ENCODE measurements at places on chromosomes 11 and 22. TPM values are rescaled to one million over a fixed set of nuclear protein-coding genes. Genes with fewer than 3 reads are reported as not detected.

DNA sequence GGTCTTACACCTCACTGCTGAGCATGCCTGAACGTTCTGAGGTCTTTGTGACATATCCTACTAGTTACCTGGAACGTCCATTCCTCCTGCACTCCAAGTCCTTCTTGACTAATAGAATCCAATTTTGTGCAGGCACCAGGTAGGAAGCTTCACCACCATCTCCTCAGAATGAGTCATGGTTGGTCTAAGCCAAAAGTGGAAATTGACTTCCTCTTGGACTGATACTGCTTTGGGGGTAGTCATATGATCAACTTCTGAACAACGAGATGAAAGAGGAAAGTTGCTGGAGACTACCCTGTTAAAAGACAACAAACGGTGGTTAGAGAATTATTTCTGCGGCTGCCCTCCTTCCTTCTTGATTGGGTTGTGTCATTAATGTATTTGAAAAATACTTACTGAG is 374.2 kb upstream of the LARGE1 start:
- DNase-seq = no peak

GRCh38 chr22:49106096-49106841 is 721.4 kb downstream of the BRD1 start:
- no peak for DNase-seq

DNA sequence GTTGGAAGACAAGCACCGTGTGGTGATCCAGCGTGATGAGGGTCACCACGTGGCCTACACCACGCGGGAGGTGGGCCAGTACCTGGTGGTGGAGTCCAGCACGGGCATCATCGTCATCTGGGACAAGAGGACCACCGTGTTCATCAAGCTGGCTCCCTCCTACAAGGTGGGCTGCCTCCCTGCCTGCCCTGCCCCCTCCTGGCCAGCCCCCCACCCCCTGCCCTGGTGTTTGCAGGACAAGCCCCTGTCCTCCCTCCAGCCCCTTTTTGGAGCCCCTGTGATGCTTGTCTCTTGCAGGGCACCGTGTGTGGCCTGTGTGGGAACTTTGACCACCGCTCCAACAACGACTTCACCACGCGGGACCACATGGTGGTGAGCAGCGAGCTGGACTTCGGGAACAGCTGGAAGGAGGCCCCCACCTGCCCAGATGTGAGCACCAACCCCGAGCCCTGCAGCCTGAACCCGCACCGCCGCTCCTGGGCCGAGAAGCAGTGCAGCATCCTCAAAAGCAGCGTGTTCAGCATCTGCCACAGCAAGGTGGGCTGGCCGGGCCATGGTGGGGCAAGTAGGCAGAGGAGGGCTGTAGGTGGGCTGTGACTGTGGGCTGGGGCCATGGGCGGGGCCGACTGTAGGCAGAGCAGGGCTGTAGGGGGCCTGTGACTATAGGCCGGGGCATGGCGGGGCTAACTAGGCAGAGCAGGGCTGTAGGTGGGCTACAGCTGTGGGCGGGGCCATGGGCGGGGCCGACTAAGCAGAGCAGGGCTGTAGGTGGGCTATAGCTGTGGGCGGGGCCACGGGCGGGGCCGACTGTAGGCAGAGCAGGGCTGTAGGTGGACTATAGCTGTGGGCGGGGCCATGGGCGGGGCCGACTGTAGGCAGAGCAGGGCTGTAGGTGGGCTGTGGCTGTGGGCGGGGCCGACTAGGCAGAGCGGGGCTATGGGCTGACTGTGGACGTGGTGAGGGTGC is 13.6 kb downstream of the MUC2 start:
- no peak for DNase-seq

- DNase-seq = no peak
Observed at GRCh38 chr11:10528121-10528520, 12.9 kb downstream of the RNF141 start.

- DNase-seq = no peak
Observed at GRCh38 chr11:75734491-75735180, 17.0 kb downstream of the MOGAT2 start.

FIBIN gene
- total RNA-seq = not detected

DNA sequence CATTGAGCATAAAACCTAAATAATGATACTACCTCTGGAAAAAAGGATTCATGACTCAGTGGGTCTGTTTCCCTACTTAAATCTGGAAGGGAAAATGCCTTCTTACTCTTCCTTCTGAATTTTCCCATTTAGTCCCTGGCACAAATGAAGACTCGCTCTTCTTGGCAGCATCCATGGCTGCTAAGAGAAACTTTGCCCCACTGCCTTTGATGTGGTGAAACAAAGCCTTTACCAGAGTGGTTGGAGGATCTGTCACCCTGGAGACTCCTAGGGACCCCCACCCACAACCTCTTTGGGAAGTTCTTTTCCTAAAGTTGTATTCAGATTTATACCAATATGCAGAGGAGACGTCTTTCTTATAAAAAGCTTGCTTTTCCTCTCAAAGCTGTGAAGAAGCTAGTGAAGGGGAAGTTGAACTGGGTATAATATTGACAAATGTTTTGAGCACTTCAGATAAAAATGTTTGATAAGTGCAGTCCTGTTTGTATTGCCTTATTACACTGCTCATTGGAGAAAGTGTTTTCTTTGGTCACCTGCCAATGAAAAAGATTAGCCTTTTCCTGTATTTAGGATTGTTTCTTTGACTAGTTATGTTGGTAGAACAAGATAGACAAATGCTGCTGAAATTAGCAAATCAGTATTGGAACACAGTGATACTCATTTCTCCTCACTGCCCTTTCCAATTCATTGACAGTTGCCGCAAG is 77.3 kb downstream of the ARFGAP2 start:
- no peak for DNase-seq

P2RY6 gene
- 0.66 TPM for total RNA-seq

DNA sequence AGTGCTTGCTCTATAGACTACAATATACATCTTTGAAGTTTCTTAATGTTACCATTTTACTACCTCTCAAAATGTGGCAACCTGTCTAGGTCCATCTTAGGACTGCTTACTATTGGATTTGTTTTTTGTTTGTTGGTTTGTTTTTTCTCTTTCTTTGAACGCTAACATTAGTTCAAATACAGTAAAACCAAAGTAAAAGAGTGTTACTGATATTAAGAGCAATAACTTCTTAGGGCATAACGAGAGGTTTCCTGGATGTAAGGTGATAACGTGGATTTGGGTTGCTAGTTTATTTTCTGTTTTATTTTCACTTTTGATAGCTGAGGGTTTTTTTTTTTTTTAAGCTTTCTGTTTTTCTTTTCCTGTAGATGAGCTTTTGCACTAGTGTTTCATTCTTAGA is 43.6 kb downstream of the TMEM135 start:
- DNase-seq = peak; percentile 34

GRCh38 chr22:47398921-47399790 is 636.7 kb downstream of the TBC1D22A start:
- DNase-seq = no peak

GRCh38 chr22:24370401-24370800 is 57.0 kb upstream of the ADORA2A start:
- no peak for DNase-seq

DNA sequence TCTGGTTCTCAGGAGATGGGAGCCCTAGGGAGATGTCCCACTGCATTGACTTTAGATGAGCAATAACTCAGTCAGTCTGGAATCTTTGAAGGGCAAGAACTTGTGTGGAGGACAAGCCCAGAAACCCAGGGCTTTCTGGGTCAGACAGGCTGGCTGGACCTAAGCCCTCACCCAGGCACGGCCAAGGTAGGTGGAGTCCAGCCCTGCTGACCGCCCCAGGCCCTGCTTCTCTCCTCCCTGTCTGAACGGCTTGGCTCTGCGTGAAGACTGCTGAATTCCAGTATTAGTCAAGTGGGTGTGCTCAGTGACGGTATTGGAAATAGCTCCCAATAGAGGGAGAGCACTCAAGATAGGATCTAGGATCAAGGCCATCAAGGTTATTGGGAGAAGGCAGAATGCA is 6.1 kb downstream of the CXCR5 start:
- DNase-seq = no peak

SPDYC gene
- not detected for total RNA-seq

- no peak for DNase-seq
Observed at GRCh38 chr11:126823274-126823673, 177.3 kb downstream of the KIRREL3 start.

UBQLN3 gene
- not detected for total RNA-seq

DNA sequence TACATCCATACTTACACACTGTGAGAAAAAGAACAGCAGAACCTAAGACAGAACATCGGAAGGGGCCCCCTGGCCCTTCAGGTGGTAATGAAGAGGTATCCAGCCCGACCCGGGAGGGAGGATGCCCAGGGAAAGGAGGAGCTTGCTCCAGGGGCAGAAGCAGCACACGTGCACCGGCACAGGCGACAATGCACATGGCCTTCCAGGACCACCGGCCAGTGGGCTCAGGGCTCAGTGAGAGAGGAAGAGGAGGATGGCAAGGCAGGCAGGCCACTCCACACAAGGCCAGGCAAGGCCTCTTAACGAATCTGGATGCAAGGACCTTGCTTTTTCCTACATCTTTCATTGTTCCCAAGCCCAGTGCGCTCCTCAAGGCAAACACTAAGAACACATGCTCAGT is 52.6 kb downstream of the MICAL3 start:
- no peak for DNase-seq

- no peak for DNase-seq
Observed at GRCh38 chr11:119608201-119608600, 120.8 kb downstream of the NECTIN1 start.

DNA sequence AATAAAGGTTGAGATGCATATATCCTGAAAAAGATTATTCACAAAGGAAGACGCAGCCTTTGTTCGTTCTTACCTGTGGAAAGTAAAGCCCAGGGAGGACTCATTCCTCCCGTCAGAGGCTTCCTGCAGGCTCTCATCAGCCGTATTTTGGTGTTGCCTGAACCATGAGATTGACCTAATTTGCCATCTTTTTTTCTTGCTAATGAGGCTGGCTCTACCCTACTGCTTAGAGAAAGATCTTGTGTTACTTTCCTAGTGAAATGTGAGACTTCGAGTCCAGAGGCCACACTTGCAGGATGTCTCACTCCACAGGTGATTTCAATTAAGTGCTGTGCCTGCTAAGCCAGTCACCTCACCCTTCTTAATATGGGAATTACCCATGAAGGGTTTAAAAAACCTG is 269.9 kb downstream of the NTM start:
- no peak for DNase-seq

GRCh38 chr22:23705358-23705757 is 14.5 kb downstream of the RGL4 start:
- no peak for DNase-seq

GRCh38 chr11:71246559-71246958 is 5.8 kb downstream of the SHANK2 start:
- no peak for DNase-seq

ZBED5 gene
- 42.8 TPM for total RNA-seq

DNA sequence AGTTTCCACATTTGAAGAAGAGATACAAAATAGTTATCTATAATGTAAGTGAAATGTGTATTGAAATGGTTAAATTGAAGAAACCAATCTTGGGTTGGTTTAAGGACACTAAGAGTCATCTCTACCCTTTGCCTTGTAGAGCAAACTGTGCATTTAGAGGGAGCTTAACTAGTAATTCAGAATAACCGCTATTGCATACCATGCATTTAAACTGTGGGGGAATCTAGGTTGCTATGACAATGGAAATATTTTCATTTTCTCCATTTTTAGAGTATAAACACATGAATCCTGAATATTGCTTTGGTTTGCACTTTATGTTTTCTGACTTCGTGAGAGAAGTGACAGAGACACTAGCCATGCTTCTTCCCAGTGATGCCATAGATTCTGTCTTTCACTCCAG is 39.7 kb downstream of the FAT3 start:
- DNase-seq = no peak

DNA sequence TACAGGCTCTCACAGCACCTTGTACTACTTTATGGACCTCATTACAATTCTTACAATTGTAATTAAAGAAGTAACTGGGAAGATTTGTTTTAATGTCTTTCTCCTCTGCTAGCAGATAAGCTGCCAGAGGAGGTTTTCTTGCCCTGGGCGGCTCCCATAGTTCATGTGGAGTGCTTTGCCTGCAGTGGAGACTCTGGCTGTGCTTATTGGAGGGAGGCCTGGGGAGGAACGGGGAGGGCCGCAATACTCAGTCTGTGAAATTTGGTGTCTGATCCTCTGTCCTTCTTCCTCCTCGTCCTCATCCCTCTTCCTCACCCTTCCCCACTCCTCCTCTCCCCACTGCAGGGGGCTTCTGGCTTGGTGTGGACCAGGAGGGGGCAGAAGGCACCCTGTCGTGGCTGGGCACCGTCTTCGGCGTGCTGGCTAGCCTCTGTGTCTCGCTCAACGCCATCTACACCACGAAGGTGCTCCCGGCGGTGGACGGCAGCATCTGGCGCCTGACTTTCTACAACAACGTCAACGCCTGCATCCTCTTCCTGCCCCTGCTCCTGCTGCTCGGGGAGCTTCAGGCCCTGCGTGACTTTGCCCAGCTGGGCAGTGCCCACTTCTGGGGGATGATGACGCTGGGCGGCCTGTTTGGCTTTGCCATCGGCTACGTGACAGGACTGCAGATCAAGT is 5.6 kb downstream of the SLC35C1 start:
- no peak for DNase-seq

- DNase-seq = no peak
Observed at GRCh38 chr11:66340596-66341501, 4.1 kb downstream of the BRMS1 start.
